OCI-LY7 (cell line): ENCODE measurements at places on chromosomes 12 and 14.
A peak's percentile ranks its signal among the peaks of the same experiment; 100 is the strongest.

DNA sequence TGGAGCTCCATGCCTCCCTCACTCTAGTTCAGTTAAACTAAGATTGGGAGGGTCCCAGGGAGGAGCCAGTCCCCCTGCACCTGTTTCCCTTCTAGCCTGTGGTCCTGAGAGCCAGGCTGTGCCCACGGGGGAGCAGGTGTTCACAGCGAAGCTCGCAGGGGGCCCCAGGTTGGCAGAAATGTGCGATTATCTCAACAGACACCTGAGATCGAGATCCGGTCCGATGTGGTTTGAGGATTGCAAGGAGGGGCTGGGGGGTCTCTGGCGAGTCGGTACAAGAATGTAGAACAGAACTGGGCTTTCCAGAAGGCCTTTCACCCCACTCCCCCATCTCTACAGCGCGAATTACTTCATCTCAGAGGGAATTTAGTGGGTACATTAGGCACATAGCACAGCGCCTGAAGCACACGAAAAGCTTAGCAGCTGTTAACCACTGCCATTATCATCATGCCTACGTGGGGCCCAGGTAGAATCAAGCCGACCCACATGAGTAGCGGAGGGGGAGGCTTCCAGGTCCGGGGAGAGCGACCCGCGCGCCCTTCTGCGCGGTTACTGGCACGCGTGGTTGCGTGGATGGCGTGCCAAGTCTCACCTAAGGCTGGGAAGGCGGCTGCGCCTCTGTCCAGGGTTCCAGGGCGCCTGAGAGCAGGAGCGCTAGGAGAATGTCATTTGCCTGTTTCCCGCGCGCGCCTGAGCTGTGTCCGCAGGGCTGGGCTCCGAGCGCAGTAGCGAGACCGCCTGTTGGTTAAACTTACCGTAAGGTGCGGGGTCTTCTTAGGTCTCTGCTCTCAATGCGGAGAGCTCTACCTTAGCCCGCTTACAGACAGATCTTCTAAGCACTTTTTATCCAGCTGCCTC lies 1539.5 kb upstream of the TMEM132C start:
- DNase-seq, result no peak

- no peak for DNase-seq
Measured at GRCh38 chr14:105126126-105126980, 42.2 kb downstream of the JAG2 start.

GRCh38 chr12:40314927-40315326 lies 90.1 kb downstream of the LRRK2 start:
- DNase-seq, result peak; percentile 67

DNA sequence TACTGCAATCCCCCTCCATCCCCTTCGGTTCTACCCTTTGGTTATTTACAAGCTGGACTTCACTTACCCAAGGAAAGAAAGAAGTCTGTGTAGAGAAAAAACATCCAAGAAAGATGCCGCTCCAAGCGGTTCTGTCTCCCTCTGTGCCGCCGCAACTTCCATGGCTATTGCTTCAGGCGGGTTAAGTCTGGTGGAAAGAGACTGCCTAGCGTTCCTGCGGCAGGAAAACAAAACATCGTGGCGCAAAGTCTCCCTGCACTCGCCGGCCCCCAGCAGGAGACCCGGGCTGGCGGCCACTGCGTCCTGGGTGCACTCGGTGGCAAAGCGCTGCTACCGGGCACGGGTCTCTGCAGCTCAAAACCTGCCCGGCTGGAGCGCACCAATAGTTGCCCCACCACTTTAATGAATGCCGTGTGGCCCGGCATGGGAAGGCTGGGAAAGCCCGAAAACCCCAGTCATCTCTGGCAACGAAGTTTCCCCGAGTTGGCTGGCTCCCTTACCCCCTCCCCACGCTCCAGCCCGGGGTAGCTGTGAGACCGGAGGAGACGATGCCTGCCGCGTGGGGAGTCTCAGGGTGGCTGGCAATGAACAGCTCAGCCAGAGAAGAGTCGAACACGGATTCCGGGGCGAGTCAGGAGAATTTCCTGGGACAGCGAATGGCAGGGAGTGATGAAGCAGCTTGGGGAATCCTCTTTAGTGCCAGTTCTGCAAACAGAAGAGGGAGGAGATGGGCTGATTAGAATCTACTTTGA lies 3.5 kb upstream of the KCNK10 start:
- DNase-seq, result no peak

- no peak for DNase-seq
Measured at GRCh38 chr14:45793081-45793480, 540.1 kb upstream of the MIS18BP1 start.

- DNase-seq, result no peak
Measured at GRCh38 chr12:57262126-57262822, 11.3 kb upstream of the STAC3 start.

DNA sequence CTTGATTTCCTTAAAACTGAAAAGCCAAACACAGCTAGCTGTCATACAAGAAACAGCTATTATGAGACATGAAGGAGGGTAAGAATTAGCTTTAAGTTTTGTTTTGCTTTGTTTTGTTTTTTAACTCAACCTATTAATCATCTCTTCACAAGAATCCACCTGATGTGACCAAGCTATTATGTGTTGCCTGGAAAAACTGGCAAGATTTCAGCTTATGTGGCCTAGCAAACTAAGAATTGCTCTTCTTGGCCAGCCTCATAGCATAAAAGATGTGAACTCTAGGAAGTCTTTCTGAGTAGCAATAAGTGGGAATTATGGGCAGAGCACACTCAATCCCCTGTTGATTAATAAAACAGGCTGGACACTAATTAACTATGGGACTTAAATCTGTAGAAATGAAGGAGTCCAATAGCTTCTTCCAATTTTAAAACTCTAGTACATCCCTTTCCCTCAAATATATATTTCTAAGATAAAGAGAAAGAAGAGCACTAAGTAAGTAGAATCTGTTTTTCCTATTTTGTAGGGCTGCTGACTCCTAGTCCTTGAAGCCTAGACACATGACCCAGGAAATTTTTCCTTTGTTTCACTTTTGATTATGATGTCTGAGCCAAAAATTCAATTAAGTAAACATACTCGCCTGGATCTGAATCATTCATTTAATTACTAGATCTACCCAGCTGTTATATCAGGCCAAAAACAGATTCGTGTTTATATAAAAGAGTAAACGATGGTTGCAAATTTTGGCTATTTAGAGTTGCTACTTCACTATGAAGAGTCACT lies 75.7 kb downstream of the GTF2A1 start:
- no peak for DNase-seq

DNA sequence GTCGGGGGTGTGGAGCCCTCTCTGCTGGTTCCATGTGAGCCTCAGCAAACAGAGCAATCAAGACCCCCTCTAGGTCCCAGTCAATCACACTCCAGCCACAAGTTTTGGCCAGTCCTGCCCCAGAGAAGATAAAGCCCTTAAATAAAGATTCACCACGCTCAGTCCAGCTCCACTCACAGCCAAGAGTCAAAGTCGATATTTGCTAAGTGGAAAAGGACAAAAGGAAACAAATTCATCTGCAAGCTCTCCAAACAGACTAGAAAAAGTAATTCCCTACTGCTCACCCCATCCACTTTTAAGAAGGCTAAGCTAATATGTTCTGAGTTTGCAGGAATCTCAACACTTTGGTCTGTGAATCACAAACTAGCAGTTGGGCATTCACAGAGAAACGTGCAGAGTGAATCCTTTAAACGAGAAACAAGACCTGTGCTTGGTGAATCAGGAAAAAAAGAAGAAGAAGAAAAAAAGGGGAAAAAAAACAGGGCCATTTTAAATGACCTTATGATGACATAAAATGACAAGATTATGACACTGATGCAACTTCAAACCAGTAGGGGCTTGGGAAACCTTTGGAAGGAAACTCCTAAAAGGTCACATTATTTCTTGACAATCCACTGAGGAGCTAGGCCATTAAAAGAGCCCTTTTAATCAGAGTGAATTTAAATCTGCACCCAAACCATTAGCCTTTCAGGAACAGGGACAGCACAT lies 41.8 kb upstream of the FOXN3 start:
- no peak for DNase-seq

DNA sequence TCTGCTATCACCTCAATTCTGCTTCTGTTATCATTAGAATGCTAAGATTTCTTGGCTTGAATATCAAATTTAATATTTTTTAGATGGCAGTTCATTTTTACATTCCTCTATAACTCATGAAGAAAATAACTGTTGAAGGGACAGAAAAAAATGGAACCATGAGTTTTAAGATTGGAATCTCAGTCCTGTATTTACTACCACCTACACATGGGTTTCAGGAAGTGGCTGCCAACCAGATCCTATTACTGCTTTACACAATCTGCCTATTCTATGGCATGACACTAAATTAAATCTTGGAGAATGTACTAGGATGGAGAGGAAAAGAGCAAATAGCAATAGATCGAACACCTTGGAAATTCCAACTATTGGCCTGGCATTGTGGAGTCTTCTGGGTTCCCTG lies 140.8 kb downstream of the DUSP6 start:
- DNase-seq, result no peak

DNA sequence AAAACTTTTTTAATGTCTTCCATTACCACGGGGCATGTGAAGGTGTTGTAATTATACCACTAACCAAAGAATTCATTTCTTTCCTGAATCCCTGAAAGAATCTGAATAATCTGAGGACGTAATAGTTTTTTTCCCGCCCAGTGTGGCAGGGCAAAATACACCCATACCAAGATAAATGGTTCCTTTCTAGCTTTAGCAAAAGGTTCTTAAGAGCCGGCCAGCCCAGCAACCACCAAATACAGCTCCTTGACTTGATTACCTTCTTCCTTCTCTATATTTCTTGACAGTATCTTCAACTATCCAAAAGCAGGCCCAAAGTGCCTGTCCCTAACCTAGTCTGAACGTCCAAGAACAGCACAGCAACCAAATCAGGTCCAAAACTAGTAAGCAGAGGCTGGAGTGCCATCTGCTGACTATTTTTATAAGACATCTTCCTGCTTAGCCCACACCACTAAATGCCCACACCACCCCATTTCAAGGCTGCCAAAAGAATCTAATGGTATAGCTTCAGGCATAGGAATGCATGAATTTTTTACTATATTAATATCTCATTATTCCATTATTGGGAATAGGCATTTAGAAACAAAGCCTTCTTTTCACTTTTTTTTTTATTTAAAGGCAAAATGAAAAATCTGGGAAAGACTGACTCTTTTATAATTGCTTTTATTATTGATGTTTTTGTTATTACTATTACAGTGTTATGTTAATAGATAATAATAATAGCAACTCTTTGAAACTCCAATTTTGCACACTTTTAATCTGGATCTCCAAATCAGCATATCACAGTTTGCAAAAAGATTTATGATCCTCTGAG lies 524.4 kb downstream of the MED13L start:
- peak; percentile 44 for DNase-seq

GRCh38 chr14:68365228-68365627 lies 427.6 kb downstream of the ZFP36L1 start:
- no peak for DNase-seq

GRCh38 chr12:114799574-114800487 lies 115.9 kb upstream of the TBX3 start:
- no peak for DNase-seq

- DNase-seq, result no peak
Measured at GRCh38 chr14:28088125-28088524, 678.5 kb upstream of the FOXG1 start.

DNA sequence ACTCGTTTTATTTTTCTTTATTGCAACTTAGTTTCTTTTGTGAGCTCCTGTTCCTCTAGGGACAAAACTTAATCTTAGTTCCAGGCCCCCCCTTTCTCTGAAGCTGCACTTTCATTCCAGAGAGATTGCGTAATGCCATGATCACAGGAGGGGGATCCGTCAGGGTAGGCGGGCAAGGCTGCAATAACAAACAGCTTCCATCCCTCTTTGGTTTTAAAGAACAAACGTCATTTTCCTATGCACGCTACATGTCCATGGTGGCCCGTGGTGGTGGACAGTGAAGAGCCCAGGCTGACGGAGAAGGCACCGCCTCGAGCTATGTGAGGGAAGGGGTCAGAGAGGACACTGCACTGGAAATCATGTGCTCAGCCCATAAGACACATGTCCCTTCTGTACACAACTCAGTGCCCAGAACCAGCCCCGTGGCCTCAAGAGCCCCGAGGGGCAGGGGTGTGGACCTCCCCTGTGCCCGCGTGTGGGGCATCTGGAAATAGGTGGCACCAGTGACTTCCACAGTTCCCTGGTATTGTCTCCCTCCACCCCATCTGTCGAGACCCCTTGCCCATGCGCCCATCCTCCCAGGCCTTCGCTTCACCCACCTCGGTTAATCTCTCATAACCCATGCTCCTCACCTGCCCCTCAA lies 161.4 kb downstream of the ADGRD1 start:
- no peak for DNase-seq

- no peak for DNase-seq
Measured at GRCh38 chr14:59155886-59156285, 32.6 kb upstream of the DAAM1 start.

- DNase-seq, result peak; percentile 42
Measured at GRCh38 chr12:8914716-8915526, 612 bp downstream of the PHC1 start.

DNA sequence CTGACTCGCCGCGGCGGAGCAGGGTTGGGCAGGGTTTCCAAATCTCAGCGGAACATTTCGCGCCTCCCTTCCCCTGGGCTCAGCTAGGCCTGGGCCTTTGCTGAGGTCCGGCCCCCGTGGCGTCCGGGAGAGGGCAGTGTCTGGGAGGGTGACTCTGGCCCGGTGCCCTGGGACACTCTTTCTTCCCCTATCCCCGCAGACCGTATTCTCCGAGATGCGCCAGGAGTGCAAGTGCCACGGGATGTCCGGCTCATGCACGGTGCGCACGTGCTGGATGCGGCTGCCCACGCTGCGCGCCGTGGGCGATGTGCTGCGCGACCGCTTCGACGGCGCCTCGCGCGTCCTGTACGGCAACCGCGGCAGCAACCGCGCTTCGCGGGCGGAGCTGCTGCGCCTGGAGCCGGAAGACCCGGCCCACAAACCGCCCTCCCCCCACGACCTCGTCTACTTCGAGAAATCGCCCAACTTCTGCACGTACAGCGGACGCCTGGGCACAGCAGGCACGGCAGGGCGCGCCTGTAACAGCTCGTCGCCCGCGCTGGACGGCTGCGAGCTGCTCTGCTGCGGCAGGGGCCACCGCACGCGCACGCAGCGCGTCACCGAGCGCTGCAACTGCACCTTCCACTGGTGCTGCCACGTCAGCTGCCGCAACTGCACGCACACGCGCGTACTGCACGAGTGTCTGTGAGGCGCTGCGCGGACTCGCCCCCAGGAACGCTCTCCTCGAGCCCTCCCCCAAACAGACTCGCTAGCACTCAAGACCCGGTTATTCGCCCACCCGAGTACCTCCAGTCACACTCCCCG lies 3.0 kb downstream of the WNT1 start:
- DNase-seq, result no peak

GRCh38 chr14:31170411-31170810 lies 37.2 kb downstream of the HECTD1 start:
- no peak for DNase-seq

DNA sequence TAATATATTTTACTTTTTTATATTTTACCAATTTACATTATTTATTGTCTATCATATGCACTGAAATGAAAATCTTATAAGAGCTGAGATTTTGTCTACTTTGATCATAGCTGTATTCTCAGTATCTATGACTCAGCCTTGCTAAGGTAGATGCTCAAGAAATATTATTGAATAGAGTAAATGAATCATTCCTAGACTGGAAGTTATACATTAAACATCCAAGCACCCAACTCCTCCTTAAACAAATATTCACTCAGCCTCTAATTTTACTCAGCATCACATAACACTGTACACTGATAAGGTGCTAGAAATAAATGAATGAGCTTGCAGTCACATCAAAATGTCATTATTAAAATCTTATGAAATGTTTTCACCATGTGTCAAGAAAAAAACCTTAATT lies 1424.9 kb downstream of the LRFN5 start:
- DNase-seq, result no peak
